ENCODE measurements at places on chromosomes 11 and 22.

GRCh38 chr22:19105456-19105855 is 16.8 kb downstream of the DGCR2 start:
- no peak for DNase-seq

DNA sequence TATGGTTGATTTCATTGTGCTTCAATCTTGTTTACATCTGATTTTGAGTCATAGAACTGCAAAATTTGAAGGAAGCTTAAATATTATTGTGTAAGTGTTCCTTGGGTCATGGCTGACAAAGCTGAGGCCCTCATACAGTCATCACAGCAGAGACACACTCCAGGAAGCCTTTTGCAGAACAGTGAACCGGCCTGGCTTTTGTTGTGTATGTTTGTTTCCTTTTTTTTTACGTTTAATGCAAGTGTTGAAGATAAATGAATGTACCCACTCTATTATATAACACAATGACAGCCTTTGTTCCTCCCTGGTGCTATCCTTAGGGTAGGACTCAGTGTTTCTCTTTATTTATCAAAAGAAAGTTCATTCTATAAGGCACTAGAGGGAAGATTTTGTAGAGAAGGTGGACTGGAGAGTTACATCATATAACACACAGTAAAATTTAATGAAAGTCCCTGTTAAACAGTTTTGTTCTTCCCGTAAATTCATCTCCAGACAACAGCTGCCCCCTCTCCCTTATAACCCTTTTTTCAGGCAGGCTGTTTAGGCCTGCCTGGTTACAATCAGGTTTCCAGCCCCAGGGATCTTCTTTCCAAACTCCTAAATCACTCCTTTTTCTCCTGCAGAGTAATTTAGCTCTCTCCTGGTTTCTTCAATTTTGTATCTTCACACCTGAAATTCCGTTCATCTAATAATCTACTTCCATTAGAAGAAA is 34.3 kb upstream of the CSTF3 start:
- DNase-seq: no peak

GRCh38 chr22:37032134-37032534 is 12.6 kb downstream of the MPST start:
- no peak for DNase-seq

- DNase-seq: no peak
Observed at GRCh38 chr22:50487290-50488005, 789 bp downstream of the MIOX start.
